ENCODE measurements at places on chromosomes 1 and 21.

- DNase-seq, result no peak
These were observed 96.5 kb downstream of the DTL start for GRCh38 chr1:212132025-212132424.

- no peak for DNase-seq
These were observed 49.5 kb upstream of the MRPS6 start for GRCh38 chr21:34023691-34024373.

DNA sequence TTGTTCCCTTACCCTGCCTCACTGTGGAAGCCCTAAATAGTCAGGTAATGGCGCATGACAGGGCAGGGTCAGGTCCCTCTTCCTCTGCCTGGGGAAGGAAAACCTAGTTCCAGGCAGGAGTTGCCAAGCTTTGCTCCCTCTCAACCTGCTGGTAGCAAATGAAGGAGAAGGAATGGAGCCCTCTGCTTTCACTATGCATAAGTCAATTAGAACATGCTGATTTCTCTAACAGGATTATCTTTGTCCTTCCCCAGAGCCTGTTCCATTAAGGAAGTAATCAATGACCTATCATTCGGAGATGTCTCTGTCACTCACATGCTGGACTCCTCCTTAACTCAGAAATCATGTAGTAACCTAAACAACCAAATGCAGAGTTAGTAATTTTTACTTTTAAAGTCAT is 161.8 kb upstream of the NFIA start:
- no peak for DNase-seq

DNA sequence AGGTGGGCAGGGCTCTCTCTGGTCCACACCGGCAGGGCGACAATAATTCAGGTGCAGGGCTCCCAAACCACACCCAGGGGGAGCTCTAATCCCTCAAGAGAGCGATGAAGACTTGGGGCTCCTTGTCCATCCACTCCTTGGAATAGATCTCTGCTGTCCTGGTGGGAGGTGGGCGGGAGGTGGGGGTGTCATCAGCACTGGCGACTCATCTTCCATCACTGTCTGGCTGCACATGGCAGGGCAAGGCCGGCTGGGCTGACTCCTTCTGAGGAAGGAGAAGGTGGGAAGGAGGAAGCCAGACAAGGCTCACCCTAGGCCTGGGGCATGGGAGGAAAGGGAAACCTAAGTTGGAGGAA is 29.3 kb downstream of the TNNT2 start:
- no peak for DNase-seq

DNA sequence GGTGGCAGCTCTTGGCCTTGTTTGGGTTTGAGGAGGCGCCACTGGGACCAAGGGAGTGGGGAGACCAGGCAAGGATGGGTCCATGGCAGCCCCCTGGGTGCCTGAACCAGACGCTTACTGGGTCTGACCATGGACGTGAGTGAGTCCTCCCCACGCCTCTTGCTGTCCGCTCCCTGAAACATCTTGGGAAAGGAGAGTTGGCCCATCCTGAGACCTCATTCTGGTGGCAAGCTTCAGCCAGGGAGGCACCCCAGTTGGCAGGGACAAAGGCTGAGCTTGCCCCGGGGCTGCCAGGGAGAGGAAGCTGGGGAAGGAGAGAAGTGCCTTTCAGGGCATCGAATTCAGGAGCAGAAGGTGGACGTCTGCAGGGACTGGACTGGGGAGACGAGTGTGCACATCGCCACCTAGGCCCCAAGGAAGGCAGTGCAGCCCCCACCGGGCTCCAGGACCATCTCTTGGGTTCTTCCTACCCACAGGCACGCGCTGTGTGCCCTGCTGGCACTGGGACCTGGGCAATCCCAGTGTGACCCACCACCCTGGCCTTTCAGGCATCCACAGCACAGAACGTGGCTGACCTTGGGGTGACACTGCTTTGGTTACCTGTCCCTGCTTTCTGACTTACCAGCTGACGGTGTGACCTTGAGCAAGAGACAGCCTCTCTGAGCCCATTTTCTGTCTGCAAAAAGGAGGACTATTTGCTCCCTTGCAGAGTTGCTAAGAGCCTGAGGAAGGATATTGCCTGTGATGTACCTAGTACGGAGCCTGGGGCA is 132.9 kb upstream of the WNT4 start:
- no peak for DNase-seq

DNA sequence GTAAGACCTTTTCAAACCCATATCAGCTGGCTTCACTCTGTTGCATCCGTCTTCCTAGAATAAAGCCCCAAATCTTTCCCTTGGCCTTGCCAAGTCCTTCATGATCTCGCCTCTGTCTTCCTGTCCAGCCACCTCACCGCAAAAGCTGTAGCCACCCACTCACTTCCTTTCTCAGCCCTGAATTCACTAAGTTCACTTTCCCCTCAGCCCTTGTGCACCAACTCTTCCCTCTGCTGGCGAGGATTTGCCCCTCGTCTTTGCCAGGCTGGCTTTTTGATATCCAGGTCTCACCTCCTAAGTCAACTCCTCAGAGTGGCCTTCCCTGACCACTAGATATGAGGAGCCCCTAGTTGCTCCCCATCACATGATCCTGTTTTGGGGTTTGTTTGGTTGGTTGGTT is 3.9 kb upstream of the COL16A1 start:
- no peak for DNase-seq

DNA sequence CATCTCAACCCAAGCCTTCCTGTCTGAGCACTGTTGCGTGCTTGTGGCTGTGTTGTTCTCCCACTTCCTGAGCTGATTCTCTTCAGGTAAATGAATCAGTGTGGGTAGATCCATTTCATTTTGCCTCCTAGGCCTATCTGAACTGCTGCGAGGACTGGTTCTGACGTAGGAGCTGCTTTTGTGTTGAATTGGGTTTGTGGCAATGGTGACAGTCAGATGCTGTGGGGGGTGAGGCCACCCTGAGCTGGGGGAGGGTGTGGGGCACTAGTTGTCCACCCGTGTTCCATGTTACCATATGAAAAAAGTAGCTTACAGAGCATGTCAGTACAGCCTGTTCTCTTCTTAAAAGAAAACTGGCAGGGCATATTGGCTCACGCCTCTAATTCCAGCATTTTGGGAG is 81.5 kb downstream of the MRPS6 start:
- no peak for DNase-seq

- no peak for DNase-seq
These were observed 3.3 kb upstream of the ELAVL4 start for GRCh38 chr1:50105433-50105832.

DNA sequence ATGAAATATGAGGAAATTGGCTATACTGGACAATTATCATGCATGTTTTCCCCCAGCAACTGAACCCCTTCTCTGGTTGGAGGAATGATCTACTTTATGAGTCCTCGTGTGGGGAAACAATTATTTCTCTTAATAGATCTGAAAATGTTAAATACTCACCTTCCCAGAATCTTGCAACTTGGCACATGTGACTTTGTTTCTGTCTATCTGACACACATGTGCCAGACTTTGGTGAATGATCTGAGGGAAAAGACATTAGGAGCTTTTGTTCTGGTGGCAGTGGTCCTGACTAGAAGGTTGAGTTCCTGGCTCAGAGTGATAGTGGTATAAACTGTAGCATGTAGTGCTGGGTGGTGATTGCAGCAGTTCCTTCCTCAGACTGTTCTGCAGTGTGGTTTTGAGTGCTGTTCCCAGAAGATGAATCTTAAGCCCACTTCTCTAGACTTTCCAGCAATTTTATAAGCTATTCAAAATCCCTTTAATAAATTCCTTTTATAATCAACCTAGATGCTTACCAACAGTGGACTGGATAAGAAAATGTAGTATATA is 59.3 kb upstream of the B3GALNT2 start:
- DNase-seq, result no peak

GRCh38 chr1:199452627-199453026 is 574.9 kb upstream of the NR5A2 start:
- no peak for DNase-seq

DNA sequence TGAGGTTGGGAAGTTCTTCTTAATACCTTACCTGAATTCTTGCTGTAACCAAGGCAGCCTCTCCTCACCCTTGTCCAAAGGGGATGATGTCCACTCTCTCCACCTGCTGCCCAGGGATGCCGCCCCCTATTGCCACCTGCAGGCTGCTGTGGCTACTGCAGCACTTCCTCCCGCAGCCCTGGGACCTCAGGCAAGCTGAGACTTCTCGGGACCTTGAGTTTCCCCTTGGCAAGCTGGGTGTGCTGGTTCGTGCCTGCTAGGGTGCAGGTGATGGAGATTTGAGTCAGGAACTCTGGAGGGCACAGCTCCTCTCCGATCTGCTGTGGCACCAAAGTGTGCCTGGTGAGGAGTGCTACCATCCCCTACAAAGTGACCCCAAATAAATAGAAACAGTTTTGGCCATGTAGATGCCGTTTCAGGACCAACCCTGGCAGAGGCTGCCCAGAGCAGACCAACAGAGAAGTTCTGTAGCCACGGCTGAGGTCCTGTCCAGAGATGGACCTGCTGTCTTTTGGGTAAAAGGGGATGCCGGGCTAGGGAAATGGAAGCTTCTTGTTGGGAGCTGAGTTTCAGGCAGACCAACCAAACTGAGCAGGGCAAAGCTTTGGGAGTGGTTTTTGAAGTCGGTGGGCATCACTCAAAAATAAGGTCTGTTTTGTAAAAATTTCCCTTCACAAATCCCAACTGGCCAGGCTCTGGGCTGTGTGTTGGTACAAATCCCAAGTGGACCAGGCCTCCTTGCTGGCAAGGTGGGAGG is 31.7 kb downstream of the RUNX3 start:
- no peak for DNase-seq

DNA sequence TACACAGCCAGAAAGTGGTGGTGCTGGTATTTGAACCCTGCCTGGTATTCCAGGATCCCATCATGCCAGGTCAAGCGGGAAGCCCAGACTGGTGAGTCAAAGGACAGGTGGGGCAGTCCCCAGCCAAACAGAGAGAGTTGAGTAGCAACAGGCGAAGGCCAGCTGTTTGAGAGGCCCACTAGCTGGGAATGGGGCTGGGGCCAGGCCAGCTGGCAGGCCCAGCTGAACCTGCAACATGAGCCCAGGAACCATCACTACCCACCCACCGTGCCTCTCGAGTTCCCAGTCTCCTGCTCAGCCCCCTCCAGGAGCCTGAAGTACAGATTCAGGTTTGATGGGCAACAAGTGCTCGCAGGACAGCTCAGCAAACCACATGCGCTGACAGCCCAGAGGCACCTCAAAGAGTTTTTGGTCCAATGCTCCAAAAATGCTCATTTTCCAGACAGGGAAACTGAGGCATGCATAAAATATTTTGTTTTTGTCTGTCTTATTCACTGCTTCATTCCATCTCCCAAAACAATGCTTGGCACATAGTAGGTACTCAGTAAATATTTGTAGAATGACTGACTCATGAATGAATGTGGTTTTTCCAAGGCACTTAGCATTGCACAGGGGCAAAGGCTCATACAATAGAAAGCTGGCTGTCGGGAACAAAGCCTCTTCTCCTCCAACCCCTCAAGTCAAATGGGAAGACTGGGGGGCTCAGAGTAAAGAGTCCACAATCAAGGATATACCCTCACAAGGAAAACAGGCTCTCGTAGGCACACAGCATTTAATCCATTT is 42.5 kb upstream of the CLIC4 start:
- no peak for DNase-seq

DNA sequence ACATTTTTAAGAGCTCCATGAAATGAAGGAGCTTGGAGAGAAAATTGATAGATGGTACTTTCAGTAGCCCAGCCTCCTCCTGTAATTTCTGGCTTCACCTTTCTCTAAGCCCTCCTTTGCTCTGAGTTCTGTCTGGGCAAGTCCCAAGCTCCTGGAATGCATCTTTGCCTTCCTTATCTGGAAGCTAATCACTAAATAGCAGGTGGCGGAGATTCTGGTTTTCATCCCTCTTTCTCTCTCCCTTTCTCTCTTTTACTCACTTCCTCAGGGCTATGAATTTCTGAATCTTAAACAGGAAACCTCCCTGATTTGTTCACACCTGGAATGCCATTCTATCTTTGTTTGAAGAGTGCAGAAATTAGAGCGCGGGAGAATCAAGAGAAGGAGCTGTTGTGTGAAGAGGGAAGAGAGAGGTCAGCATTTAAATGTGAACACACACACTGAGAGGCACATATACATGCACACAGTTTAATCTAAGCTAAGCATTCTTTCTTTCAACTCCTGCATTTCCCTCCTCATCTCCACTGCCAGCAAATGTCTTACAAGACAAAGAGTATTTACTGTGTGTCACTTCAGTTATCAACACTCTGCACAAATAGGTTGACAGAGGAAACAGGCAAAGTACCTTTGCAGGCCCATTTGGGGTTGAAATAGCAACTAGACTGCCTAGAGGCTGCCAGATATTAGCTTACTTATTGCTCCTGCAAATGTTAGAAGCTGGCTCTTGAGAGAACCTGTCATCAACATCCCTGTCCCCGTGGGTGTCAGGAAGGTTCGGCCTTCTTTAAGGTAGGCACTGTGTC is 199.4 kb upstream of the CAMK1G start:
- no peak for DNase-seq

GRCh38 chr1:151713044-151713443 is 3.6 kb downstream of the CELF3 start:
- no peak for DNase-seq
